ENCODE measurements at places on chromosomes 5 and 9. TPM values are rescaled to one million over a fixed set of nuclear protein-coding genes. Genes with fewer than 3 reads are reported as not detected.

Gene MEGF10
- 0.47 TPM for total RNA-seq

Gene TUSC1
- 9.2 TPM for total RNA-seq

Gene PCDH1
- 16.1 TPM for total RNA-seq

Gene HAVCR2
- 3.1 TPM for total RNA-seq

GRCh38 chr9:129494113-129494789, 126.7 kb downstream of the C9orf50 start:
- no peak for DNase-seq

DNA sequence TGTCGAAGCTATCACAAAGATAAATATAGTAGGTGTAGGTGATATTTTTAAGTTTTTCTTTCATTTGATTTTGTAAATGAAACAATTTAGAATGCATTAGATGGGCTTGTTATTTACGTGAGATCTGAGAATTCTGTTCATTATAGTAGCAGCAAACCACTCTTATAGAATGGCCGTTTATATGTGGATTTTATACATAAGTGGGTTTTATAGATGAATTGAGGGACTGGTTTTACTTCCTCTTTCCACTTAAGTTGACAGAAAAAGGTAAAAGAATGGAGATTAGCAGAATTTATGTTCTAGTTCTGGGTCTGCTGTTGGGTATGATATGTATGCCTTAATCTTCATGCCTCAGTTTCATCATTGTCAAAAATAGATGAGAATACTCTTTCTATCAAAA, 5.6 kb downstream of the RMI1 start:
- no peak for DNase-seq

DNA sequence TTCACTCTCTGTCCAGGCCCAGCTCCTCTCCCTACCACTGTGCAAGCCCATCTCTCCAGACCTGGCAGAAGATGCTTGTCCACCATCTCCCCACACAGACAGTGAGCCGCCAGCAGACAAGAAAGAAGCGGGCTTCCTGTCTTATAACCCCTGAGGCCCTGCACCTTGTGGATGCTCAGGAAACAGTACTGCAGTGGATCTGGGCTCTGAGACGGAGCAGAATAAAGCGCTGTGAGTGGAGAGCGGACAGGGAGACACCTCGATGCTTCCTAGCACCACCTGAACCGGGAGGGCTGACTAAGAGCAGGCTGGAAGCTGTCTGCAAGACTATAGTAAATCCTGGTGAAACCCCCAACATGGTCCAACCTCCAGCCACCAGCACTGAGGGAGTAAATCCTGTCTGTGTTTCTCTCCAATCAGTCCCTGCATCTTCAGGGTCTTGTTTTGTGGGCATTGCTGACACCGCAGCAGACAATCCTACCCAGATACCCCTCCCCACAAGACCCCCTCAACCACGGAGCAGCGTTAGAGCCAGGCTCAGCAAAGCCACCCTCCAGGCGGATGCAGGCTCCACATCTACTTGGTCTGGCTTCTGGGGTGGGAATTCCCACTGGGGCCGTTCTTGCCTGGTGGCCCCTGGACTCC, 18.7 kb downstream of the ORM2 start:
- DNase-seq, result no peak

DNA sequence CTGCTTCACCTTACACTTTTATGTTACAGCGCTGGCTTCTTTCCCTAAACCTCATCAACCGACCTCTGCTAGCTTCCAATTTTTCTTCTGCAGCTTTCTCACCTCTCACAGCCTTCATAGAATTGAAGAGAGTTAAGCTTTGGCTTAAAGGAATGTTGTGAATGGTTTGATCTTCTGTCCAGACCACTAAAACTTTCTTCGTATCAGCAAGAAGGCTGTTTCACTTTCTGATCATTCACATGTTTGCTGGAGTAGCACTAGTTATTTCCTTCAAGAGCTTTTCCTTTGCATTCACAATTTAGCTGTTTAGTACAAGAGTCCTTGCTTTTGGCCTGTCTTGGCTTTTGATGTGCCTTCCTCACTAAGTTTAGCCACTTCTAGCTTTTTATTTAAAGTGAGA, 49.5 kb downstream of the NR3C1 start:
- DNase-seq, result no peak
